Tibial nerve (tissue), 4 donors: ENCODE measurements at places on chromosomes 7 and 10.

- no peaks in the 10 kb centered on the region for H3K4me1 ChIP-seq
- DNase-seq, result no peak
- H3K27me3 ChIP-seq, result no peaks in the 10 kb centered on the region
- peak overlapping the region; percentile 59 for H3K4me3 ChIP-seq
Measured at GRCh38 chr7:114088470-114088940, 169.7 kb upstream of the PPP1R3A start.

GRCh38 chr10:9877978-9878377, 1139.7 kb upstream of the CELF2 start:
- DNase-seq, result no peak
- H3K27ac ChIP-seq, result no peak overlapping the region
- H3K4me1 ChIP-seq, result no peaks in the 10 kb centered on the region

DNA sequence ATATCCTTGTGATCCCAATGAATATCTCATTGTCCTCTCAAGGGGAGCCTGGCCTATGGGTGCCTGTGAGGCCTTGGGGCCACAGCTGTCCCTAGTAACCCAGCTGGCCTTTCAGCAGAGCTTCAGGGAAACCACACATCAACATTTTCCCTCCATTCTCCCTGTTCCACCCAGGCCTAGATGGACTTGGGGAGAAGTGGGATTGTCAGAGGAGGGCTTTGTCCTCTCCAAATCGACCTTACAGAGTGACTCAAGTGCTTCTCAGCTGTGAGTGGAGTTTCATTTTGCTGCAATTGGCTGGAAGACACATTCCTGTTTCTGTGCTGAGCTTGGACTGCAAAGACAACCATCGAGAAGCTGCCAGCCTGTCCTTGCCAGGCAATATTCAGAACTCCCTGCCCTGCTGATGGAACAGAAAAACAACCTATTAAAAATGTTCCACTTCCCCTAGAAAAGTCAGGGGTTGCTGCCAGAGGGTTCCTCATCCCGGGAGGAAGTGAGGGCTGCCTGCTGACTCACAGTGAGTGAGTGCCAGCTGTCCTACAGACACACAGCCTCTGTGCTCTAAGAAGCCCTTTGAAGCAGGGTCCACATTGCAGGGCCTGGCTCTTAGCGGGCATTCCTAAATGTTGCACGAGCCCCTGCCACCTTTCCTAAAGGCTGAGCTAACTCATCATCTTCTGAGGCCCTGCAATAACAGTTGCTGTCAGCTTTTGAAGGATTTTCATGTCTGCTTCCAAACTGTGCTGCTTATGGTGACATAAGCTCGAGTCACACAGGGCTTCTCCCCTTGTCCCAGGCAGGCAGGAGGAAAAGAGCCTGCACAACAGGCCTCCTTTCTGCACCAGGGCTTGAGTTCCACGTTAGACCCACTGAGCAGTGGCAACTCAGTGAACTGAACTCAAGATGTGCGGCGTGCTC, 20.5 kb downstream of the STRA8 start:
- H3K27ac ChIP-seq, result peak overlapping the region; percentile 81
- DNase-seq, result peak; percentile 29
- no peaks in the 10 kb centered on the region for H3K36me3 ChIP-seq
- H3K27me3 ChIP-seq, result no peaks in the 10 kb centered on the region
- no peak overlapping the region for H3K4me3 ChIP-seq

DNA sequence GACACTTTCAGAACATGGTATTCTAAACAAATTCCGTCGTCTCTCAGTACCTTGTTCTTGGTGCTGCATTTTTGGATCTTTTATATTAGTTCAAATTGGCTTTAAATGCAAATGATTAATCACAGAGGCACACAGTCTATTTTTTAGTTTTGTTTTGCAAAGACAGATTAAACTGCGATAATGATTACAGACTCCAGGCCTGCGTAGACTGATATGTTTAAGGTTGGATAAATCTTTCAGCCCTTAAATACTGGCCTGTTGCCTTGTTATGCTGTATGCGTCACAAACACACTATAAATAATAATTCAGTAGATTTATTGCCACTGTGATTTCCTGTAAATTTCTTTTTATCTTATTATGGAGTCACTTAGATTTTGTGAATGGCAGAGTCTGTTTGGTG, 19.3 kb downstream of the CACNB2 start:
- H3K4me1 ChIP-seq, result no peaks in the 10 kb centered on the region
- no peaks in the 10 kb centered on the region for H3K36me3 ChIP-seq
- H3K4me3 ChIP-seq, result no peak overlapping the region
- no peak overlapping the region for H3K27ac ChIP-seq
- no peak for DNase-seq

DNA sequence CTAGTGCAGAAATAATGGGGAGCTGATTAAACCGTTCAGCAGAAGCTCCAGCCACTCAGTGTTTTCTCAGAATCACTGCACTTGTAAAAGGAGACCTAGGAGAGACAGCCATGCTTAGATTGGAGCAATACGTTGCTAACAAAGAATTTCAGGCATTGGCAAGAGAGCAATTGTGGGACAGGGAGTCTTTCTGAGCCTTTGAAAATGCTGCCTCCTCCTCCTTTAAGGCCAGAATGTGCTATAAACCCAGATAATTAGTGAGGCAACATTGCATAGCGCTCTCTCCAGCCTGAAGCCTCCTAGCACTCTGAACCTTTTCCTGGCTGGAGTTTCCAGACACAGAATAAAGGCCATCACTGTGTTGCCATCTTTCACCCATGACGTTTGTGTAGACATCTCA, 18.5 kb upstream of the PTPRN2 start:
- no peak overlapping the region for H3K4me3 ChIP-seq
- no peaks in the 10 kb centered on the region for H3K36me3 ChIP-seq
- DNase-seq, result no peak
- H3K27me3 ChIP-seq, result no peaks in the 10 kb centered on the region
- H3K4me1 ChIP-seq, result no peaks in the 10 kb centered on the region

GRCh38 chr7:63117-63480, 129.3 kb upstream of the FAM20C start:
- H3K27me3 ChIP-seq, result no peaks in the 10 kb centered on the region
- peaks cover 33% of the 10 kb centered on the region for H3K4me1 ChIP-seq
- no peak overlapping the region for H3K27ac ChIP-seq

DNA sequence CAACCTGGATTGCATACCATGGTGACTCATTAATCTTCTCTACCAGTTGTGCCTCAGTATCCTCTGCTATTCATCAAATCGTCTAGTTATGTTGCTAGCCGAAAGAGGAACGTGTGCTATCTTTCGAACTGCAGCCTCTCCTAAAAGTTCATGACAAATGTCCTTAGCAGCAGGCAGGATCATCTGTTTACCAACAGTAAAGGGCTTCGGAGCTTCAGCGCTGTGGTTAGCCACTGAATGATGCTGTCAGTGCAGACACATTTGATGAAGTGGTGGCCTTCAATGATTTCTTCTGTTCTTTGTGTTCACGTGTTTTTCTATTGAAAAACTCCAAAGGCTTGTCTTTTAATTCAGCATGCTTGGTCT, 68.8 kb downstream of the CSTF2T start:
- no peaks in the 10 kb centered on the region for H3K36me3 ChIP-seq
- H3K27ac ChIP-seq, result no peak overlapping the region
- H3K4me3 ChIP-seq, result no peak overlapping the region

- H3K27me3 ChIP-seq, result no peaks in the 10 kb centered on the region
- no peak overlapping the region for H3K4me3 ChIP-seq
- no peak overlapping the region for H3K27ac ChIP-seq
- no peak for DNase-seq
- no peaks in the 10 kb centered on the region for H3K36me3 ChIP-seq
Measured at GRCh38 chr7:72793791-72794190, 34.2 kb downstream of the TYW1B start.

DNA sequence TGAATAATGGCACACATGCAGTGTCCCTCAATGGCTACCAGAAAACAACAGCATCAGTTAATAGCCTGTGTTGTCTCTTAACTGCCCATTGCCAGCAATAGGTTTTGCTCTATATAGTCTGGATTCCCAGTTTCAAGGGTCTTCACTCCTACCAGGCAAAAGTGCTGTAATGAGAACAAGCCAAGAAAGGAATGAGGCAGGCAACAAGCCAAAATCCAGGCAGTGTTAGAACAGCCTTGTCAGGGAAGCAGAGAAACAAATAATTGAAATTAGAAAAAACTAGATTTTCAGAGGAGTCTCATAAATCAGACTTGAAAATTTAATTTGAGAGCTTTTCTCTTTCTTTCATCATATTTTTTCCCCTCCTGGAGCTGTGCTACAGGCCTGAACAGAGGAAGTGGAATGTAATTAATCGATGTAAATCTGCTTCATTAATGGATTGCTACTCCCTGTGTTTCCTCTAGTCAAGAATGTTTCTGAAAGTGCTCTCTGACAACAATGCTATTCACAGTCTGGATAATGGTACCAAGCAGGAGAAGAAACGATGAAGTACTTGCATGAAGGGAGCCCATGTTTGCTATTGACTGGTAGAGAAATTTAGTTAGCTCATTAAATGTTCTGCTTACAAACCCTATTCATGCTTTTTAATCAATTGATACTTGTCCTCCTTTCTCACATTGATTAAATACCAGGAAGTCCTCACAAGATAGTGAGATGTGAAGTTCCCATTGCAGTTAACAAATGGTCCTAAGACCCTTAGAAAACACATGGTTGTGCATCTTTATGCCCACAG, 202.0 kb upstream of the LRRTM3 start:
- DNase-seq, result no peak
- H3K36me3 ChIP-seq, result no peaks in the 10 kb centered on the region
- H3K4me3 ChIP-seq, result no peak overlapping the region
- no peak overlapping the region for H3K27ac ChIP-seq
- no peaks in the 10 kb centered on the region for H3K4me1 ChIP-seq

DNA sequence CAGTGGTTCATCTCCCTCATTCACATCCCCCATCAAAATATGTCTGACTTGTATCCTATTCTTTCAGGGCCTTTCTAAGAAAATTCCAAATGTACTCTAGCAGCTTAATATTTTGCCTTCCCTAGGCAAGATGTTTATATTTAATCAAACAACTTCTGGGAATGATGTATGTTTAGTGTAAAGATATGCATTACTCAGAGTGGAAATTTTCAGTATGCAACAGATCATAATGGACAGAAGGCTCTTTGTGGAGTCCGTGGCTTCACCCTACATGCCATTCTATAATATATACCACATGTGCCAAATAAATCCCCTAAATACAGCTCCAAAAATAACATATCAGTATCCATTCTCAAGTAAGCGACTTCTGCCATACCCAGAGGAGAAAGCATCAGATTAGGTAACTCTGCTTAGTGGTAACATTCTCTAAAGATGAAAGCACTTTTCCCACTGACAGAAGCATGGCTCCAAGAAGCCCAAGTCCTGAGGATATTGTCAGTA, 316.6 kb downstream of the KCNMA1 start:
- no peak overlapping the region for H3K27ac ChIP-seq
- no peak overlapping the region for H3K4me3 ChIP-seq
- H3K36me3 ChIP-seq, result no peaks in the 10 kb centered on the region
- no peak for DNase-seq
- H3K4me1 ChIP-seq, result no peaks in the 10 kb centered on the region

DNA sequence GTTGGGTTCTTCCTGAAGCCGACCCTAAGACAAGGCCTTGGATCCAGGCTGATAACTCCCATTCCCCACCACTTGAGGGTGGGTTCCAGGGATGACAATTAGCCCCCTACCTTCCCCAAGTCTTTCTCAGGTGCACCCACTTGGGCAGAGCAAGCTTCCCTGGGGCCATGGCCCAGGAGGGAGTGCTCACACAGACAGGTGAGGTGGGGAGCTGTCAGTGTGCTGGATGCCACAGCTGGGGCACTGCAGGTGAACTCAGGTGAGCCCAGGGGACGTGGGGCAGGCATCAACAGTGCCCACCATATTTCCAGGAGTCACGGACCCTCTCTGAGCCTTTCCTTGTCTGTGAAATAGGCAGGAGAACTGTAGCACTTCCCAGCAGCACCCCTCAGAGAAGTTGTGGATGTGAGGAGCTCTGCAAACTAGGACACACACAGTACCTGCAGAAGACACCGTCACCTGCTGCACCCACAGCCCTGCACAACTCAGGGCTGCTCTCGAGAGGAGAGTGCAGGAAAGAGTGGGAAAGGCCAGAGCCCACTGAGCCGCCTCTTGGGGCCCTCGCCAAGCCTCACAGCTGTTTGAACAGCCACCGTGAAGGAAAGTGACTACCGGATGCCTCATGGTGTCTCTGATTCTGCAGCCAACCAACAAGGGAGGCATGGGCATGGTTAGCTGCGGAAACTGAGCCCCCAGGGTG, 17.9 kb downstream of the SH3PXD2A start:
- DNase-seq, result no peak
- H3K27ac ChIP-seq, result peak overlapping the region; percentile 76
- H3K4me3 ChIP-seq, result no peak overlapping the region
- H3K4me1 ChIP-seq, result peaks cover 49% of the 10 kb centered on the region
- no peaks in the 10 kb centered on the region for H3K36me3 ChIP-seq

DNA sequence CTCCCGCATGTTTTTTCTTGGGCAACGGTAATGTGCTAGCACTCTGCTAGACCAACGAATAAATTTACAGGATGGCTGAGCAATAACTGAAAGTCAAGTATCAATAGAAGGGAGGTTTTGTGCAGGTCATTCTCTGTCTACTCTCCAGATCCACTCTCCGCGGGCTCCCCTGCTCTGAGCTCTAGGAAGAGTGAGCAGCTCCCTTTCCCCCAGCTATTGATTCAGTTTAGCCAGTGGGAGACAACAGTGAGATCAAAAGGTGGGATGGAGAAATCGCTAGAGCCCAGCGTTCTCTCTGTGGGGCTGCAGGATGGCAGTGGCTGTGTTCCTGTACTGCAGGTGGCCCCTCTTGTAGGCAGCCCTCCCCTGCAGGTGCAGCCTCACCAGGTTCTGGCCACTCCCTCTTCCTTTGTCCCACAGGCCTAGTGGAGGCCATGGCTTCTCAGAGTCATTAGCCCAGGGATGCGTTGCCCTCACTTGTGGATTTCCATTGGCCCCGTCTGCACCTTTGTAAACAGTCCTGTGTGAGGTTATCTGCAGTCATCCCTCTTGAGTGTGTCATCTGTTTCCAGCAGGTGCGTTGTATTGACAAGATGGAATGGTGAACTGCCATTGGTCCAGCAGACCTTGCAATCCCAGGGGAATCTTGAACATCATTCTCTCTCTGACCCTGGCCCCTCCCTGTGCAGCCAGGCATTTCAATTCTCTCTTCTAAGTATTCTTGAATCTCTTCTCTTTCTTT, 11.1 kb downstream of the MSRB2 start:
- no peaks in the 10 kb centered on the region for H3K27me3 ChIP-seq
- no peak overlapping the region for H3K4me3 ChIP-seq
- peaks cover 72% of the 10 kb centered on the region for H3K36me3 ChIP-seq

DNA sequence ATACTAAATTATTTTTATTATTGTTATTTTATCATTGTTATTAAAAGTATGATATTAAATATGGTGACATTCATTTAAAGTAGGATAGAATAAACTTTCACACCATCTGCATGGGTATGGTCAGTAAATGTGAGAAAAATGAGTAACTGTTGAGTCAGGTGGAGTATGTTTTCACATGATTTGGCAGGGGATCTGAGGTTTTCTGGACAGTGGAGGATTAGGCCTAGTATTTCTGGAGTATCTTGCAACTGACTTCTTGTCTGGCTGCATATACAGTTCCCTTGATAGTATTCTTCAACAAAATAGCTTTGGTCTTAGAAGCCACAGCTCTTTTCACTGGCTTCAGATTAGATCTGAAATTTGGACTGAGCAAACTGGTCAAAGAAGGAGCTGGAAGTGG, 54.5 kb downstream of the GBF1 start:
- H3K36me3 ChIP-seq, result no peaks in the 10 kb centered on the region
- H3K4me1 ChIP-seq, result no peaks in the 10 kb centered on the region
- no peak for DNase-seq
- no peaks in the 10 kb centered on the region for H3K27me3 ChIP-seq

- H3K27me3 ChIP-seq, result no peaks in the 10 kb centered on the region
- no peaks in the 10 kb centered on the region for H3K36me3 ChIP-seq
- no peak overlapping the region for H3K4me3 ChIP-seq
- H3K4me1 ChIP-seq, result no peaks in the 10 kb centered on the region
- peak overlapping the region; percentile 63 for H3K27ac ChIP-seq
- DNase-seq, result peak; percentile 39
Measured at GRCh38 chr10:122492999-122493481, 31.7 kb downstream of the HTRA1 start.
